ENCODE measurements at places on chromosomes 12 and 14.

DNA sequence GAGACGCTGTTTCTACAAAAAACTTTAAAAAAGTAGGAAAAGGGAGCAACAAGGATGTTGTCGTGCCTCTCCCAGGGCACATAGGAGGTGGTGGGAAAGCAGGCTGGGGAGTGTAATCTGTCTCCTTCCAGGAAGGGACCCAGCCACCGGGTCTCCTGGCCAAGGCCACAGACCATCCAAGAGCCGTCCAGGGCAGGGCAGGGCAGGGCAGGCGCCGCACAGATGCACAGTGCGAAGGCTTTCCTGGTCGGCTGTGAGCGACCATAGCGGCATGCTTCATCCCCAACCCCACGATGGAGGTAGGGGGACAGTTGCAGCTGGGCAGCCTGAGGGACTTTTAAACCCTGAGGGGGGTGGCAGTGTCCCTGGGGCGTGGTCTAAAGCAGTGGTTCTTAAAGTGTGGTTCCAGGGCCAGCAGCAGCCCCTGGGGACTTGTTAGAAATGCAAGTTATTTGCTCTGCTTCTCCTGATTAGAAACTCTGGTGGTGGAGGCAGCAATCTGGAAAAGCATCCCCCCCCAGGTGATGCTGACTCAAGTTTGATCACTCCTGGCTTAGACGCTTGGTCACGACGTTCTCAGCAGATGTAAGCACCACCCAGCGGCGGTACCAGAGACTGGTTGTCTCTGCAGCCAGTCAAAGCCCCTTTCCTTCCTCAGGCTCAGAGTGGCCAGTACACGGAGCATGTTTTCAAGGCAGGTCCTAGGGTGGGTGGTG lies 197.4 kb upstream of the PRMT8 start:
- no peak for DNase-seq

- no peak for DNase-seq
Observed at GRCh38 chr14:106291626-106292025, 765.2 kb downstream of the TMEM121 start.

DNA sequence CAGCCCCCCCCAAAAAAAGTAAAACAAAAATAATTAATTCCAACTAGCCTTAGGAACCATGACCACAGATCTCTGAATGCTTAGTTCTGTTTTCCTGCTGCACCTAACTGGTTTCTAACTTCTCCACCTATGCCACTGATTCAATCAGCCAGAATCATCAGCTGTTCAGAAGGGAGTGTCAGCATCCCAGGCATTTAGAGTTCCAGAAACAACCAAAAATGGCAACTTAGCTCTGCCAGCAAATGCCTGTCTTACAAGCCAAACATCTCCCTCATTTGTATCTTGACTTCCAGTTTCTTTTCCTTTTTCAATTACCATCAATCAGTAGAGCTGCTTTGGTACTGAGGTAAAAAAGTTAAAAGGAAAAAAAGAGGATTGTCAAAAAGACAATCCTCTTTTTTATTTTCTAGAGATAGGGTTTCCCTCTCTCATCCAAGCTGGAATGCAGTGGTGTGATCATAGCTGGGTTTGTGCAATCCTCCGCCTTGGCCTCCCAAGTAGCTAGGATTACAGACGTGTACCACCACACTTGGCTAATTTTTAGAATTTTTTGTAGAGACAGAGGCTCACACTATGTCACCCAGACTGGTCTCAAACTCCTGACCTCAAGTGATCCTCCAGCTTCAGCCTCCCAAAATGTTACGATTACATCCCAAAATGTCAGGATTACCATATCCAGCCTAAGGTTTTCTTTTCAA lies 45.2 kb upstream of the ISM2 start:
- DNase-seq = no peak

- DNase-seq = no peak
Observed at GRCh38 chr12:104213952-104214351, 1.6 kb upstream of the TXNRD1 start.

- DNase-seq = no peak
Observed at GRCh38 chr14:58784931-58785330, 147.2 kb downstream of the DACT1 start.

GRCh38 chr12:93571925-93572711 lies at the start of gene SOCS2:
Gene SOCS2 (plus strand): TSS chr12:93572675. CDS start chr12:93572898, 223 bp downstream.
- DNase-seq = peak; percentile 53

Measured in CD8-positive, alpha-beta memory T cell (primary cell).